Stimulated activated CD4-positive, alpha-beta T cell treated with anti-CD3 and anti-CD28 coated beads, Interleukin-1b, Interleukin-23, amount 100 ng/mL, for 4 hours (primary cell): ENCODE measurements at places on chromosomes 11 and 22.

- DNase-seq: no peak
Measured at GRCh38 chr11:23778971-23779370, 717.9 kb upstream of the LUZP2 start.

DNA sequence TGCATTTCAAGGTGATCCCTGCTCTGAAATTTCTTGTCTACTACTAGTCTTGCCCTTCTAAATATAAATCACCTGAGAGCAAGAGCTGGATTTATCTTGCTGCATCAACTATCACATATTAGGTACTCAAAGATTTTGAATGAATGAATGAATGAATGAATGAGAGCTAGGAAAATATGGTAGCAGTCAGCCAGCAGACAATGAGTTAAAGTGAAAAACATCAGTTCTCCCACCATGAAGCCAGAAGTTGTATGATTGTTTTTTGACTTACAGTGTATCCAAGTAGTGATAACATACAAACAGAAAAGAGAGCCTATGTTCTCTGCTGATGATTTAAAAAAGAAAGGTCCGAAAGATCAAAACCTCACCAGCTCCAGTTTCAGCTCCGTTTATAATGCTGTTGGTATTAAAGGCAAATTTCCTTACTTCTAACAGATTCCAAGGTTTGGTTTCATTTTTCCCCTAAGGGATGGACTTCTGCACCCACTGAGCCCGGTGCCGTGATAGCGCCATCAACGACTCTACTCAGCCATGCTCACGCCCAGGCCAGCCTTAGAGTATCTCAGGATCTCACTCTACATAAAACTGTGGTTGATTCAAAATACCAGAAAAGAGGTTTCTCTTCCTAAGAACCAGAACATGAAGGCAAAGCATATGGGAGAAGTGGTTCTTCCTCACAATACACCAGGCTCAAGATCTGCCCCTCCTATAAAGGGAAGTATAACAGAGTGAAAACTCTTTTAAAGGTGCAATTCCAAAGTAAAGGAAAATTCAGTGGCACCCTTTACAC lies 92.0 kb downstream of the SGSM3 start:
- peak; percentile 12 for DNase-seq

DNA sequence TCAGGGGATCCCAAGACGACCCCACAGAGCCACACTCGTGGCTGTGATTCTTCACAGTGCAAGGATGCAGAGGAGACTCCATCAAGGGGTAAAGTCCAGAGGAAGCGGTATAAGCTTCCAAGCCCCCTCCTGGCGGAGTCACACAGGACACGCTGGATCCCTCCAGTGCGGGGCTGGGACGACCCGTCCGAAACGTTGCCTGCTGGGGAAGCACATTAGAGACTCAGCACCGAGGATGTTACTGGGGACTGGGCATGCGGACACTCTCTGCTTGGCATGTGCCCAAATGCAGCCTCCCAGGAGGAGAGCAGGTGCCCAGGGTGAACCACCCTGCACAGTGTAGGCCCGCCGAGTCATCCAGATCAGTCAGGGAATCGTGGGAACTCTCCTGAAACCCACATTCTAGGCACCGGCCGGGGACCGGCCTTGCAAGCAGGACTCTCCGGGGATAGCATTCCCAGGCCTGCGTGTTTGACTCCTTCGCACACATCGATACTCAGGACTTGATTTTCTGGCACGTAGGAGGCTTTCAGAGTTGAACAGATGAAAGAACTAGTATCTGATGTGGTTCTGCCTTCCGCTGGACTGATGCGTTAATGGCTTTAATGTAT lies 229.8 kb downstream of the TBC1D22A start:
- no peak for DNase-seq

DNA sequence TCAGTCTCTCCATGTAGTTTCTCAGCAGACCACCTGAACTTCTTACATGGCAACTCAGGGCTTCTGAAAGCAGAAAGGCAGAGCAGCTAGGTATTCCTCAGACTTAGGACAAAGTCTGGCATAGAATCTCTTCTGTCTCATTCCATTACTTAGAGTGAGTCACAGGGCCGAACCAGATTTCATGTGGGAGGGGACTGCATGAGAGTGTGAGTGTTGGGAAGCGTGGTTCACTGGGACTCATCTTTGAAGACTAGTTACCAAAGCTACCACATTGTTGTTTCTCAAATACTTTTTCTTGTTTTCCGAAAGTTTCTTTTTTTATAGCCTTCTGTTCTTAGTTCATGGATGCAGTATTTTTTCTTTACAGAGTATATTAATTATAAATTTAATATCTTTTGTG lies 36.1 kb upstream of the SCN3B start:
- no peak for DNase-seq

- no peak for DNase-seq
Measured at GRCh38 chr11:30586251-30587144, at the start of gene MPPED2. TSS of gene MPPED2 (minus strand) at chr11:30586353. CDS start at chr11:30580373, 5,980 bp downstream.

- DNase-seq: no peak
Measured at GRCh38 chr11:131511794-131512193, 141.4 kb downstream of the NTM start.

DNA sequence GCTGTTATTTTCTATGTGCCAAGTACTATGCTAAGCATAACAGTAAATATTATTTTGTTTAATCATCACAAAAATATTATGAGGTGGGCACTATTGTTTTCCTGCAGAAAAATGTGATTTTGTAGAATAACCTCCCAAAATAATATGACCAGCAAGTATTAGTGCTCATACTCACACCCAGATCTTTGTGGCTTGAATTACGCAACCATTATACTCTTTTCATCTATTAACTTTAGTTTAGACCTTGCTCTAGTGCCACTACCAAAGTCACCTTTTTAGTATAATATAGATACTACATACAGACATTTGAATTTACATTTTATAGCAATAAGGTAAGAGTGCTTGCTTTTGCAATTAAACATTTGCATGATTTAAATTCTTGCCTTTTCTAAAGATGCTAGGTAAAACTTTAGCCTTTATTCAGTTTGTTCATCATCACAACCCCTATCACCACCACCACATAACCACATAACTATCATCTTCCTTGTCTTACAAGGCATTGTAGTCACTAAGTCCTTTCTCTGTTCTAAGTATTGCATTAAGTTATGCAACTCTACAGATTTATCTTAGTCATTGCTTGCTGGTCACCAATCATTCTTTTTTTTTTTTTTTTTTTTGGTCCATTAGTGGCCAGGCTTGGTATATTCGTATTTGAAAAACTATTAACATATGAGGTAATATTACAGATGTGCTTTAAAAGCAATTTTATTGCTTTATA lies 68.4 kb downstream of the GAS2 start:
- DNase-seq: no peak

DNA sequence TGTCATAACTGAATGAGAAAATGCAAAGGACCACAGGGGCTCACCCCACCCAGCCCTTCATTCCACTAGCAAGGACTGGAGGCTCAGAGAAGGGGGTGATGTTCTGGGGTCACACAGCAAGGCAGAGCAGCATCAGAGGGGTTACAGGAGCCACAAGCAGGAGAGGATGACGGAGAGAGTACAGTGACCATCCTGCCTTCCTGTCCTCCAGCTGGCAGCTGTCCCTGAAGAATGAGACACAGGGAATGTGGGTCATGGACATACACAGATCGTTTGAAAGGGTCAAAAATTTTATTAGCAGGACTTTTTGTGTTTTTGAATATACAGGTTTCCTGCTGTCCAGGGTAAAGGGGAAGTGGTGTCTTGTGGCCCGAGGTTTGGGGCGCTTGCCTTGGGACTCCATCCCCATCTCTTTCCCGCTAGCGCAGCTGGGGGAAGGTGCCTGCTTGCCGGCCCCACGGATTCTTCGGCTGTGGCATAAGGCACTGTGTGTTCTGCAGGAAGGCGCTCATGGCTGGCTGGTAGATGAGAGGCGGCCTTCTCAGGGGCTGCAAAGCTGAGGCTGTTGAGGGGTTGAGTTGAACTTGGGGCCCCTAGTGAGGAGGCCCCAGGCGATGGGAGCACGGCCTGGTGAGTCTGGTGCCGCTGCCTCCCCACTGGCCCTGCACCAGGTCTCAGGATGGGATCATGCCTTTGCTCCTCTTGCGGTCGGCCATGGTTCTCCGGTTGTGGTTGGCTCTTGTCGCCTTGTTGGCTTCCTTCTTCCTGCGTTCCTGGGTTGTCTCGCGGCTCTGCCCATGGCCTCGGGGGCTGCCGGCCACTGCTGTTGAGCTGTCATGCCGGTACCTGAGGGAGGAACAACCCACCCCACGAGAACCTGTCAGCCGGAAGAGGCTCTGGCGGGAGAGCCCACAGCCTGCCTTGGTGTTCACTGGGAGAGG lies 21.4 kb downstream of the UQCR10 start:
- no peak for DNase-seq

GRCh38 chr22:36343070-36343719 lies 44.6 kb downstream of the MYH9 start:
- DNase-seq: no peak

DNA sequence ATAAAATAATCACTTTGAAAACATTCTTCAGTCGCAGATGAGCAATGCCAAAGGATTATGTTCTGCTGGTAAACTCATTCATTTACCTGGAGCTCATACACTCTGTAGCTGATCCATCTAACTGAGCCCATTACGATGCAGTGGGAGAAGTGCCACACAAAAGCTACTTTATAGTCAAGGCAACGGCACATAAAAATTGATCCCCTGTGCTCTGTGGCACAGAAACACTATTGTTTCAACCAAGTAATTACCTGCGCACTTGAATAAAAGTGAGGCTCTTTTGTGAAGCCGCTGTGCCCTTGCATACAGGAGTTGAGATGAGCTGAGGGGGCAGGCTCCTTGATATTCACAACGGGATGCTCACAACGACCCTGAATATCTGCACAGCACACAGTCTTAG lies 7.2 kb downstream of the DKK3 start:
- no peak for DNase-seq

- DNase-seq: no peak
Measured at GRCh38 chr11:35305670-35306382, 113.5 kb downstream of the SLC1A2 start.

DNA sequence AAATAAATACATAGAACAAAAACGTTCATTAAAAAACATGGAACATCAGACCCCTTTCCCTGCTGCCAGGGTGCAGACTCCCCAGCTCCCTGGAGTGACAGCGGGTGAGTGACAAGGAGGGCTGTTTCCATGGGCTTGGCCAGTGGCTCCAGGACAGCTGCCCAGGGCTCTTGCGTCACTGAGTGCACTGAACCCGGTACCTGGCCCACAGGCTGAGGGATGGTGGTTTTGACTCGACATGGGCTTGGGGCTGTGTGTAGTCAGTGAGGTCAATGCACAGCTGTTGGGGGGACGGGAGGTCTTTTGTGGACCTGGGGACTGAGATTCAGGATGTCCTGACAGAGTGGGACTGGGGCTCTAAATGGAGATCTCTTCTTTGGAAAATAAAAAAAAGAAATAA lies 142.1 kb upstream of the B3GAT1 start:
- DNase-seq: no peak
